ENCODE measurements at places on chromosomes 2 and 18.

GRCh38 chr18:8667846-8668245 lies 37.5 kb upstream of the MTCL1 start:
- DNase-seq: no peak

GRCh38 chr2:136221026-136221425 lies 103.1 kb upstream of the CXCR4 start:
- DNase-seq: no peak

DNA sequence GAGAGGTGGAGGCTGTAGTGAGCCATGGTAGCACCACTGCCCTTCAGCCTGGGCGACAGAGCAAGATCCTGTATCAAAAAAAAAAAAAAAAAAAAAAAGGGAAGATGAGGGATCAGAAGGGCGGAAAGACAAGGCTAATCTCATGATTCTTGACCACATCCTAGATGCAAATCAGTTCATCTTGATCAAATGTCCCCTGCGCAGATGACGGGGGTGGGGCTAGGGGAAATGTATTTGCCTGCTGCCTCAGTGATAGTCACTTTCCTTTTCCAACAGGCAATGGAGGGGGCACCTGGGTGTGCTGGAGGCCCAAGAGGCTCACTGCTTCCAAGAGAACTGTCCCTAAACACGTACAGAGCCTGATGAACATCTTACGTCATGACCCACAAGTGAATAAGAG lies 3.7 kb upstream of the EMILIN2 start:
- DNase-seq: no peak

DNA sequence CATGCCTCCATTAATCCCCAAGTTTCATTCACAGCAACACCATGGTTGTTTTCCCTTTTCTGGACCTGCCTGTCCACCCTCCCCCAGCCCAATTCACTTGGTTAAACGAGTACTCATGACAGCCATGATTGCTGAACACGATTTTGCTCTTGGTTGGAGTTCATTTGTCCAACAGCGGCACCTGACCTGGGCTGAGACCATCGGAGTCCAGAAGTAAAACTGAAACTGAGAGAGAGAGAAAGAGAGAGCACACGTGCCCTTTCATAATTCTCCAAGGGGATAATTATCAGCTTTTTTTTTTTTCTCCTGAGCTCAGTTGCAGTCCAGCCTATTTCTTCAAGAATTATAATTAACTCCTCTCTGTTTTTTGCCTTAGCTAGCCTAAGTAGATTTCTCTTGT lies 13.7 kb upstream of the KIF5C start:
- no peak for DNase-seq

GRCh38 chr18:36128907-36129299 lies 237 bp downstream of the SLC39A6 start:
- no peak for DNase-seq

- no peak for DNase-seq
Observed at GRCh38 chr2:96537066-96537733, 648 bp downstream of the ARID5A start.

- no peak for DNase-seq
Observed at GRCh38 chr2:65562890-65563289, 130.5 kb upstream of the SPRED2 start.

GRCh38 chr2:147884830-147885229 lies 40.0 kb downstream of the ACVR2A start:
- DNase-seq: no peak

DNA sequence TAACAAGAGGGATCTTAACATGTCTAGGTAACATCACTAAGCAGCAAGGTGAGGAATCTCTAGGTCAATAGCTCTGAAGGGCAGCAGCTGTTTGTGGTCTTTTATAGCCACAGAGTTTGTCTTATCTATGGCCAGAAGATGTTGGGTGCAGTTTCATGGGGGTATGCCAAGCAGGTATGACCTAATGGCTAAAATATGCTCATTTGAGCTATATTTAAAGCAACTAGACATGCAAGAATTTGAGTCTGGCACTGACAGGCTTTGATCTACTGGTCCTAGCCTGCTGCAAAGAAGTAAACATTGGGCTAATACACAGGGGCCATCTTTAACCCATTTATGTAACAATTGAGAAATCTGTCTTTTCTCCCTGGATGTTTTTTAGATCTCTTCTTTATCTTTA lies 13.9 kb upstream of the UGP2 start:
- peak; percentile 71 for DNase-seq

GRCh38 chr2:99834426-99834825 lies 308.0 kb downstream of the AFF3 start:
- DNase-seq: no peak

DNA sequence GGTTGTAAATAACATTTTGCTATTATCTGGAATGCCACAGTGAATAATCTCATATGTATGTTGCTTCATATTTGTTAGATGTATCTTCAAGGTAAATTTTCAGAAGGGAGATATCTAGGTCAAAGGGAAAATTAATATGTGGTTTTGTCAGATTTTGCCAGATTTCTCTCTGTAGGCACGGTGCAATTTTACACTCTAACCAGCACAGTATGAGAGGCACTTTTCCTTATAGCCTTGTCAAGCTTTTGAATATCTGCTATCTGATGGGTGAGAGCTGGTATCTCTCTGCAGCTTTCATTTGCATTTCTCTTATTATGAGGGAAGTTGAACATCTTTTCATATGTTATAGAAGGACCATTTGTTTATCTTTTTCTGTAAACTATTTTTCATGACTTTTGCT lies 175.7 kb upstream of the PGAP1 start:
- DNase-seq: no peak

- no peak for DNase-seq
Observed at GRCh38 chr2:128638341-128639119, 319.9 kb upstream of the HS6ST1 start.

DNA sequence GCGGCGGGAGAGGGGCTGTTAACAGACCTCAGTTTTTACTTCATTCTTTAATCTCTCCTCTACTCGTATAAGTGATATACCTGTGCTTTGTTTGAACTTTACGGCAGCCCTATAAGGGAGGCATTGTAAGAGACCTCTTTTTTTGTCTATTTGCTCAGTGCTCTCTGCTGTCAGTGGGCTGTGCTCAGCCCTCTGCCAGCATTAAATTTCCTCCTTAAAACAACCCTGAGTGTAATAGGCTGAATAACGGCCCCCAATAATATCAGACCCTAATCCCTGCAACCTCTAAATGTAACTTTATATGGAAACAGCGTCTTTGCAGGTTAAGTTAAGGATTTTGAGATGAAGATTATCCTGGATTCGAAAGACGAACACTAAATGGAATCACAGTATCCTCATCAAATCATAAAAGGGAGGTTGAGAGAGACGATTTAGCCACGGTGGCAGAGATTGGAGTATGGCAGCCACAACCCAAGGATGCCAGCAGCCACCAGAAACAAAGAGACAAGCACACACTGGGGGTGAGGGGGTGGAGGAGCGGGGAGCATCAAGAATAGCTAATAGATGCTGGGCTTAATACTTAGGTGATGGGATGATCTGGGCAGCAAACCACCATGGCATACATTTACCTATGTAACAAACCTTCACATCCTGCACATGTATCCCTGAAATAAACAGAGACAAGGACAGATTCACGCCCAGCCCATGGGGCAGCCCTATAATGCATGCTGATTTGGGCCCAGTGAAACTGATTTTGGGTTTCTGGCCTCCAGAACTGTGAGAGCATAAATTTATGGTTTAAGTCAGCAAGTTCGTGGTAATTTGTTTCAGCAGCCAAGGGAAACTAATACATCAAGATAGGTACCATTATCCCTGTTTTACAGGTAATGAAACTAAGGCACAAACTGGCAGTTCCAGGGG lies 894 bp upstream of the FARSB start:
- DNase-seq: no peak

- peak; percentile 74 for DNase-seq
Observed at GRCh38 chr18:35029103-35029502, 12.1 kb upstream of the MAPRE2 start.

GRCh38 chr2:102615620-102616436 lies 3.5 kb upstream of the SLC9A2 start:
- DNase-seq: no peak

- no peak for DNase-seq
Observed at GRCh38 chr18:58893388-58894099, 28.9 kb downstream of the ZNF532 start.

DNA sequence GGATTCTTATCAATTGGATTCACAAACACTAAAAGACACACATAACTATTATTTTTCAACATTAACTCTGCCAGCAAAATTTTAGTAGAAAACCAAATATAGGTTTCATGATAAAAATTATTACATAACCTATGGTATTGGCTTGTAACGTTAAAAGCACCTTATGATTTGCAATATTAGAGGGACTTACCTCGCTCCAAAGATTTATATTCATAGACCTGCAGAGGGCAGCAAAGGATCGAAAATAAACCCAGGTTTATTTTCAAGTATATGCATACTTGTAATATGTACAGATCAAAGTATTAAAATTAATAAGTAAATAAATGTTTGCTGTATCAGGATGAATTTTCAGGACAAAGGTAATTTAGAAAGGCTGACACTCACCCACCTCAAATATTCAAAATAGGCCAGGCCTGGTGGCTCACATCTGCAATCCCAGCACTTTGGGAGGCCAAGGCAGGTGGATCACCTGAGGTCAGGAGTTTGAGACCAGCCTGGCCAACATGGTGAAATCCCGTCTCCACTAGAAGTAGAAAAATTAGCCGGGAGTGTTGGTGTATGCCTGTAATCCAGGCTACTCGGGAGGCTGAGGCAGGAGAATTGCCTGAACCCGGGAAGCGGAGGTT lies 45.3 kb downstream of the LRPPRC start:
- DNase-seq: peak; percentile 2

DNA sequence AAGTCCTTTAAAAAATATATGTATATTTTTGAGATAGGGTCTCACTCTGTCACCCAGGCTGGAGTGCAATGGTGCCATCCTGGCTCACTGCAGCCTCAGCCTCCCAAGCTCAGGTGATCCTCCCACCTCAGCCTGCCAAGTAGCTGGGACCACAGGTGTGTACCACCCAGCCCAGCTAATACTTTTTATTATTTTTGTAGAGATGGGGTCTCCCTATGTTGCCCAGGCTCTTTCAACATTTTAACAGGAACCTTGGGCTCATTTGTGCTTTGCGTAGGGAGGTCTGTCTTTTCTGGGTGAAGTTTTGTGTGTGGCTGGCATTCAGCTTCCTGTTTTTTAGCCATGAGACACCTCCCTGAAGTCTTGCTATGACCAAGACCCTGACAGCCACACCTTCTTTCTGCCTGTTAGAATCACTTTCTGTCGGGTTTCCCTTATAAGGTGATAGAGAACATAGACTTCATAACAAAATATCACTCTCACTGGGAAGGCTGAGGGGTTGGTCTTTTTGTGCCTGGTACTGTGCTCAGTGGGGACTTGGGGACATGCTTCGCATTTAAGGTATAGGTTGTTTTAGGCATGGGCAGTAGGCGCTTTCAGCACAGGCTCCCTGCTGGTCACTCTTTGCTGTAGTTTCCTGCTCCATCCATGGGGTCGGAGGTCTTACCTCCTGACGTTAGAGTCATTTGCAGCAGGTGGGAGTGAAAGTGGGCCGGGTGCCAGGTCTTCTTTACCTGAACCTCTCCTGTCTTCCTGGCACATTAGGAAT lies 3.4 kb downstream of the RAB31 start:
- no peak for DNase-seq

- no peak for DNase-seq
Observed at GRCh38 chr2:3126171-3126910, 251.3 kb downstream of the EIPR1 start.

- no peak for DNase-seq
Observed at GRCh38 chr2:75194184-75194868, 5.0 kb downstream of the TACR1 start.

DNA sequence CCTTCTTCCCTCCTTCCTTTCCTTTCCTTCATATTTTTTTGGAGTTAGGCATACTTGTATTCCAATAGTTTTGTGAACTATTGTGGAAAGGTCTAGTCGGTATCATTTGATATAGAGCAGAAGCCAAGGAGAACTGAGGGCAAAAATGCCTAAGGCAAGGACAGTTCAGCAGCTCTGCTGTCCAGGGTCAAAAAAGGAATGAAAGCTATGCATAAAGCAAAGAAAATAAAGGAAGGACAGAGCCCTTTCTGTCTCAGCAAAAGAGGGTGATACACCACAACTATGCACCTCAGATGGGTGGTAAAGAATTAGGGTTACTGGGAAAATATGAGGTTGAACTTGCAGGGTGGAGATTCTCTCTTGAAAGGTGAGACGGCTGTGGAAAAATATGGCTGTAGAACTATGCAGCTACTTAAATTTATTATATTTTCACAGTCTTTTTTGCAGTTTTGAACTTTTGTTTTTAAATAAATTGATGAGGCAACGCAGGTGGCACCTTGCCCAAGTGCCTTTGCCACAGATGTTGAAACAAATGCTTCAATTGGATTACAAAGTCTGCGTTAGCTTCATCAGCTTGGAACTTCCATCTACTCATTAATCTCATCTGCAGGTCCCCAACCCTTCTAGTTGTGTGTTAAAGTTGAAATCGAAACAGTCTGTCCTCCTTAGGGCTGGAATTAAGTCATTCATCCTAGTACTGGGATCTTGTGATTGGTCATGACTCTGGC lies 20.8 kb downstream of the LHCGR start:
- DNase-seq: no peak

- DNase-seq: no peak
Observed at GRCh38 chr18:65990944-65991708, 240.3 kb downstream of the CDH7 start.

DNA sequence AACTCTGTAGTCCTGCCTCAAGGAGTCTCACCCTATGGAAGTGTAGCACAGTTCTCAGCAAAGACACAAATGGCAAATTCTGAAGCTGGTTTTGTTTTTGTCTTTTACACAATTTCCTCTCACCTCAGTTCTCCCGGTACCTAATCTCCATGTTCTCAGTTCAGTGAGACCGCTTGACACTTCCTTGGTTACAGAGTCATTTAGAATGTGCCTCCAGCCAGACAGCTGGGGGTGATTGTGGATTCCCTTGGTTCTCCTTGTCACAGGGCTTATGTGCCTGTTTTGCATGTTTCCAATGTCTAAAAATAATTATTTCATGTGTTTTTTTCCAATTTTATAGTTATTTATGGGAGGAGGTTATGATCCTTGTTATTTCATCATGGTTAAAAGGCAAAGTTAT lies 379.5 kb upstream of the MAP2 start:
- DNase-seq: no peak

DNA sequence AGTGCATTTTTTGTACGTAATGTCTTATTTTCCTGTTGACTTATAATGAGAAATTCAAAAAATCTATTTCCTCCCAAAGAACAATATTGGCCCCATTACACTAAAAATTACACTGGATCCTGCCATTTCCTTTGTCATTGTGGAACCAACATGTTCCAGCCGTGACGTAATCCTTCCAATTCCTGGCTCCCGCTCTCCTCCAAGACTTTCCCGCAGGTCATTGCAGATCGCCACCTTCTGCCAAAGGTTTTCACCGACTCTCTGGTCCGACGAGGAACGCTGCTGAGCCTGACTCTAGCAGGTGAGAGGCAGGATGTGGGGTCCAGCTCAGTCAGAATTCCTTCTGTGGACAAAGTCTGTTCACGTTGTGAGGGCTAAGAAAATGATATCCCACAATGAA lies 38.0 kb downstream of the PTGR3 start:
- DNase-seq: no peak
